Activated B cell treated with CpG ODN at 0.5 μM for 24 hours (primary cell): ENCODE measurements at places on chromosomes 2 and 18. TPM values are rescaled to one million over a fixed set of nuclear protein-coding genes. Genes with fewer than 3 reads are reported as not detected.

- H3K36me3 ChIP-seq: peaks cover 2% of the 10 kb centered on the region
- no peak overlapping the region for H3K4me3 ChIP-seq
- peaks cover 12% of the 10 kb centered on the region for H3K4me1 ChIP-seq
- no peak overlapping the region for H3K27ac ChIP-seq
- DNase-seq: no peak
- no peaks in the 10 kb centered on the region for H3K27me3 ChIP-seq
These were observed 448.7 kb upstream of the TCF4 start for GRCh38 chr18:56036741-56037140.

GRCh38 chr2:165601065-165601830, 131.8 kb downstream of the CSRNP3 start:
- no peaks in the 10 kb centered on the region for H3K36me3 ChIP-seq
- no peaks in the 10 kb centered on the region for H3K4me1 ChIP-seq
- no peak overlapping the region for H3K27ac ChIP-seq
- peaks cover 5% of the 10 kb centered on the region for H3K27me3 ChIP-seq

- H3K4me3 ChIP-seq: no peak overlapping the region
- peaks cover 78% of the 10 kb centered on the region for H3K4me1 ChIP-seq
- no peak for DNase-seq
- peaks cover 59% of the 10 kb centered on the region for H3K36me3 ChIP-seq
- no peaks in the 10 kb centered on the region for H3K27me3 ChIP-seq
- no peak overlapping the region for H3K27ac ChIP-seq
These were observed 118.1 kb downstream of the NCK2 start for GRCh38 chr2:105862843-105863242.

- no peak overlapping the region for H3K4me3 ChIP-seq
- no peak overlapping the region for H3K27ac ChIP-seq
- no peaks in the 10 kb centered on the region for H3K4me1 ChIP-seq
- no peaks in the 10 kb centered on the region for H3K36me3 ChIP-seq
- DNase-seq: no peak
- no peaks in the 10 kb centered on the region for H3K27me3 ChIP-seq
These were observed 446.1 kb upstream of the FAM98A start for GRCh38 chr2:34045101-34045655.

DNA sequence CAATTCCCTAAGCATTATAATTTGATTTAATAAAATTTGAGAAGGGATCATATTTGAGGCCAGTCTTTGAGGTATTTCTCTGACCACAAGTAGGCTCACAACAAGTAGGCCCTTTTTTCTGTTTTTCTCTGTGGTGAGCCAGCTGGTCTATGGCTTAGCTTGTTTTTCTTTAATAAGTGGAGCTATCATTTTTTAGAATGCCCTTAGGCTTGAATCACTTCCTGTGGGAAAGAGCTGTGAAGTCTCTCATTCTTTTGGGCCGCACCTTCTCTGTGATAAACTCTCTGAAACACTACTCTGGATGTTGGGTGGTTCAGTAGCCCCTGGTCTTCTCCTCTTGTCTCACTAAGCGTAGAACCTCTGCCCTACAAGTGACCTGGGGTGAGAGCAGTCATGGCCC, 235.9 kb downstream of the SUCLG1 start:
- H3K27ac ChIP-seq: no peak overlapping the region
- H3K4me3 ChIP-seq: no peak overlapping the region
- no peak for DNase-seq
- no peaks in the 10 kb centered on the region for H3K27me3 ChIP-seq
- H3K36me3 ChIP-seq: no peaks in the 10 kb centered on the region

DNA sequence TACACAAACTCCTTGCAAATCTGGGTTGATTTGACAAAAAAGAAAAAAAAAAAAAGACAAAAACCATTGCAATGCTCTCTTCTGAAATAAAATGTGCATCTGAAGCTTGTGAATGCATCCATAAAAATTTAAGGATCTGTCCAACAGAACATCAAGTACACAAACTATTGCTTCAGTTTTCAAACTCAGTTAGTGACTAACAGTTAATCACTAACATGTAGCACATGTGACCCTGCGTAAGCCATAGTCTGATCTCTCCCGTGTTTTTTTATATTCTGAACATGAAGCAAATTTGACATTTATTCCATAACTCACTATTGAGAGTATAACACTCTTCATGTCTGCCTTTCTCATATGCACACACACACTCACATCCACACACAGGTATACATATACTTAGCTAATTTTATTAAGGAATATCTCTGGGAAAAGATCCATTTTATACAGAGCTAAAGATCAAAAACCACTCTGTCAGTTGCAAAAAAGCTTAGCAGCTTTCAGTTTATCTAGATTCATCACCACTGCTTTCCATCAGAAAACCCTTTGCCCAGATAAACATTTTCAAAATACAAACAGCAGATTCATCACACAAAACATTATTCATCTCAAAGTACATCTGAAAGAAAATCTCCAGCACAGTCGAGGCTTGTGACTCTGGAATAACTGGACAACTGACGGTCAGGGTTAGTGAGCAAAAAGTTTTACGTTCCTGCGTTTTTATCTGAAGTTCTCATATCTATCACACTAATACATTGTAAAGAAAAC, 1000.4 kb upstream of the ACVR2A start:
- no peak overlapping the region for H3K27ac ChIP-seq
- no peaks in the 10 kb centered on the region for H3K27me3 ChIP-seq
- H3K36me3 ChIP-seq: no peaks in the 10 kb centered on the region
- no peaks in the 10 kb centered on the region for H3K4me1 ChIP-seq
- H3K4me3 ChIP-seq: no peak overlapping the region

GRCh38 chr2:227374158-227374557, 4.9 kb downstream of the TM4SF20 start:
- H3K27me3 ChIP-seq: peaks cover 3% of the 10 kb centered on the region
- no peak overlapping the region for H3K27ac ChIP-seq
- peaks cover 7% of the 10 kb centered on the region for H3K4me1 ChIP-seq

GRCh38 chr2:85861180-85861579, 27.6 kb downstream of the ST3GAL5 start:
- H3K36me3 ChIP-seq: peaks cover 70% of the 10 kb centered on the region
- peaks cover 66% of the 10 kb centered on the region for H3K4me1 ChIP-seq
- peak overlapping the region; percentile 30 for H3K4me3 ChIP-seq
- DNase-seq: no peak

- no peak overlapping the region for H3K27ac ChIP-seq
- H3K4me1 ChIP-seq: no peaks in the 10 kb centered on the region
- DNase-seq: no peak
- no peaks in the 10 kb centered on the region for H3K27me3 ChIP-seq
- no peaks in the 10 kb centered on the region for H3K36me3 ChIP-seq
- H3K4me3 ChIP-seq: no peak overlapping the region
These were observed 1337.2 kb upstream of the NRXN1 start for GRCh38 chr2:52369178-52369577.

The ANKRD53 gene
- 0.71 and 2.5 TPM in 2 replicates for total RNA-seq

The ST6GAL2 gene
- total RNA-seq: not detected in 2 replicates

The PTMA gene
- total RNA-seq: 1,531 and 1,680 TPM in 2 replicates

The HJURP gene
- 1.0 and 1.5 TPM in 2 replicates for total RNA-seq

The TDRD15 gene
- 0.49 and 0.58 TPM in 2 replicates for total RNA-seq

The STPG4 gene
- total RNA-seq: 0.60 and 1.0 TPM in 2 replicates

The DLGAP1 gene
- 0.10 and 0.18 TPM in 2 replicates for total RNA-seq

The KCNG3 gene
- total RNA-seq: not detected in 2 replicates
